Fibroblast of skin of right biceps (primary cell): ENCODE measurements at places on chromosomes 1 and 21.

DNA sequence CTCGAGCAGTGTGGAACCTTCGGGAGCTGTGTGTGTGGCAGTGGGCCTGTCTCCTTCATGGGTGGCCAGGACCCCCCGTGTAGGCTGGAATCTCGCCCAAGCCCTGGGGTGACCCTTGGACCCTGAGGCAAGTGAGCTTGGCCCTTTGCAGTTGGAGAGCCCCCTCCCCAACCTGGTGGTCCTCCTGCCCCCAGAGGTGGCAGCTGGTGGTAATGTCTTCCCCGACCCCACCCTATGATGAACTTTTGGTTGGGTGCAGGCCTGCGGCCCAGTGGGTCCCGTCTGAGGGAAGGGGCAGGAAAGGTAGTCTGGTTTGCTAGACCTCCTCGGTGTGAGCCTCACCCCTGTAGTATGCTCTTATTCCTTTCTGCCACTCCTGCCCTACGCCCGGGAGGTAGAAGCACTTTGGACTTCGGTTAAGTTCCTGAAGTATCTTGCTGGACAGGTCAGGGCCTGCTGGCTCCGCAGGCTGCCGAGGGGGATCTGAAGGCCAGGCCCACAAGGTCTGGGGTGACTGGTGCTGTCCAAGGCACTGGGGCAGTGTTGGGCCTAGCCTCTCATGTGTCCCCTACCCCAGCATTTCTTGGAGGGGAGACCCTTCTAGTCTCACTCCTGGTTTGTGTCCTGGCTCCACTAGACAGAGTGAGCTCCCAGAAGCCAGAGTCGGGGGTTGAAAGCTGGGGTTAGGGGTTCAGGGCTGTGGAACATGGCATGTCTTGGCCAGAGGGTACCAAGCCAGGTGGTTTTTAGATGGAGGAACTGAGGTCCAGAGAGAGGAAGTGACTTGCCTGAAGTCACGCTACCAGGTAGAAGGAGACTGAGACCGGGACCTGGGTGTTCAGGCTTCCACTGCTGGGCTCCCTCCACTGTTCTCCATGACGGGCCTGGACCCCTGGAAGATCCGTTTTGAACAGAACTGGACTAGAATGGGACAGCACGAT lies 1.8 kb downstream of the ZNF362 start:
- no peak for DNase-seq

DNA sequence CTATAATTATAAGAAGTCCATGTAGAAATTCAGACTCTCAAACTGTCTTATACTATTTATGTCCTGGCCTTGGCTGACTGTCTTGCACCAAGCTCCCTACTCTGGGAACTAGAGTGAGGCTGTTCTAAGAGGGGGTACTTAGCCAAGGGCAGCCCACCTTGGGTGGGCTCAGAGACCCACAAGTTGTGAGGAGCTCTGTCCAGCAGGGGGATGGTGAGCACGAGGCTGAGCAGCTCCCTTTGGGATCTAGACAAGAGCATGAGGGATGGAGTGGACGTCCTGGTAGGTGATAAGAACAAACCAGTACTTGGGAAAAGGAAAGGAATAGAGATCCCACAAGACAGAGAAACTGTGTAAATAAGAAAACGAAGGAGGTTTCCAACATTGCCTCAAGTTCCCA lies 127.1 kb upstream of the SLC44A3 start:
- DNase-seq = no peak

GRCh38 chr1:208951908-208952307 lies 631.6 kb upstream of the CAMK1G start:
- DNase-seq = no peak

DNA sequence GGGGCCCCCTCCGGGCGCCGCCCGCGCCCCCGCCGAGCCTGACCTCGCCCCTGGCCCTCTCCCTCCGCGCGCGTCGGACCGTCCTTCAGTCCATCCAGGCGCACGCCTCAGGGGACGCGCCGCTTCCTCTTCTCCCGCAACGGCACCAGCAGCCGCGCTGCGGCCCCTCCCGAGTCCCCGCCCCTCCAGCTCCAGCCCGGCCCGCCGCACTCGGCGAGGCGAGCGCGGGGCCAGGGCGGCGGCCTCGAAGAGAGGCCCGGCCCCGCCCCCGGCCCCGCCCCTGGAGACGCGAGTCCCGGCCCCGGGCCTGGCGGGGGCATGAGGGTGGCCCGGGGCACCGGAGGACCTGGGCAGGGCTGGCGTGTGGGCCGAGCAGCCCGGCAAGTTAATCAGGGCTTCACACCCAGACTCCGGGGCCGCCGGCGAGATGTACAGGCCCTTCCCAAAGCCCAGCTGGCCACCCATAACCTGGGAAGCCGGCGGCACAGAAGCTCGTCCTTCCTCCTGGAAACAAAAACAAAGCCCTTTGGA lies at the start of gene IGSF3:
Gene IGSF3 (minus strand): TSS at position 159 of the 531 bp plus-strand sequence. CDS start 1,407 bp downstream, outside the sequence.
- peak; percentile 48 for DNase-seq

DNA sequence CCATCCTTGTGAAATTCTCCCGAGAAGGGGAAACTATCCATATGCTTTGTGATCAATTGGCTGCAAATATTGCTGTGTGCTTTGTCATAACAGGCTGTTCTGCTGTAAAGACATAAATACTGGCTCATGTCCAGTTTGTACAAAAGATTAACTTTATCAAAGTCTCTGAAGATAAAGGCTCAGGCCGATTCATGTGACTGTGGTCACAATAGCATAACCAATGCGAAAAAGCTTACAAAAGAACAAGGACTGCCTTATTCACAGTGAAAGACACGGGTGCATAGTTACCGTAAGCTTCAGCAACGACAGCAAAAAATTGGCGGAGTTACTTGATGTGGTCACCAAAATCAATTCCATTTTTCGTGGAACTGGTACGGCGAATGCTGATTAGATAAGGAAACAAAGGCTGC lies 173.6 kb upstream of the CHRM3 start:
- DNase-seq = no peak

- peak; percentile 92 for DNase-seq
These were observed 30.3 kb downstream of the SLX9 start for GRCh38 chr21:44969931-44970755.

GRCh38 chr1:98677288-98677687 lies 15.8 kb downstream of the SNX7 start:
- peak; percentile 72 for DNase-seq
